ENCODE measurements at places on chromosomes 6 and 20. TPM values are rescaled to one million over a fixed set of nuclear protein-coding genes. Genes with fewer than 3 reads are reported as not detected.

- no peaks in the 10 kb centered on the region for H3K36me3 ChIP-seq
- no peaks in the 10 kb centered on the region for H3K27me3 ChIP-seq
- no peak for DNase-seq
- H3K27ac ChIP-seq = no peak overlapping the region
- H3K4me3 ChIP-seq = no peak overlapping the region
Observed at GRCh38 chr6:19501737-19502245, 335.4 kb upstream of the ID4 start.

DNA sequence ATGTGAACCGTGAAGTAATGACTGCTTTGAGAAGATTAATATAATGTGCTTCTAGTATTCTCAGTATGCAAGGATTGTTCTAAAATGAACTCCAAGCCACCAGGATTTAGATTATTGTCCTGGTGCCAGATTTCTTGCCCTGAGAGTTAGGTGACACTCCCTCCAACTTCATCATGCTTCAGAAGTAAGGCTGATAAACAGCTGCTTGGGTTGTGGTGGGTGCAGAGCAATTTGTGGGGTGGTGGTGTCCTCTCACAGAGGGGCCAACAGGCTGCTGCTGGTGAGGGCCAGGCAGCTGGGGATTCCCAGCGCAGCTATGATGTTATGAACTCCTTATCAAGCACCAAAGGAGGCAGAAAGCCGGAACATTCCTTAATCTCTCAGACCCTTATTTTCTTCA is 114.6 kb downstream of the MCHR2 start:
- H3K27ac ChIP-seq = no peak overlapping the region
- H3K36me3 ChIP-seq = no peaks in the 10 kb centered on the region
- no peaks in the 10 kb centered on the region for H3K4me1 ChIP-seq
- no peak for DNase-seq

DNA sequence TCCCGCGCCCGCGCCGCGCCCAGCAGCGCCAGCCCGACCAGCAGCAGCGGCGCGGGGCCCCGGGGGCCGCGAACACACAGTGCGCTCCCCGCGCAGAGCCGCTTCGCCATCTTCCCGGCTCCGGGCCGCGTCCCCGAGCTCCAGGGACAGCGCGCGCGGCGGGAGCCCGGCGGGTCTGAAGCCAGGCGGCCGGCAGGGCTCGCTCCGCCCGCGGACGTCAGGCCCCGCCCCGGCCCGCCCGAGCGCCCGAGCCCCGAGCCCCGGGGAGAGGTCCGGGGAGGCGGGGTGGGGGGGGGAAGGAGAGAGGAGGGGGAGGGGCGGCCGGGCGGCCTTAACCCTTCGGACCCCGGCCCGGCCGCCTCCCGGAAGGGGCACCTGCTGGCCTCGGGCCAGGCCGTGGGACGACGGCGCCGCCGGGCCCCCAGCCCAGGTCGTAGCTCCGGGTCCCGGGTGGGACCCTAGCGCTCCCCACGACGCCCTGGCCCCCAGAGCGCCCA is at the start of gene LAMA5:
Gene LAMA5 (minus strand): TSS at position 177 of the 497 bp plus-strand sequence. CDS start 67 bp downstream, at position 110.
- H3K27me3 ChIP-seq = peaks cover 28% of the 10 kb centered on the region
- no peak for DNase-seq
- H3K27ac ChIP-seq = peak within 1 kb of the TSS; percentile 46
- no peaks in the 10 kb centered on the region for H3K36me3 ChIP-seq

- no peaks in the 10 kb centered on the region for H3K27me3 ChIP-seq
- no peak overlapping the region for H3K27ac ChIP-seq
- H3K36me3 ChIP-seq = no peaks in the 10 kb centered on the region
Observed at GRCh38 chr20:1949347-1950100, 44.3 kb downstream of the PDYN start.

GRCh38 chr20:14582855-14583254 is 245.4 kb upstream of the FLRT3 start:
- no peaks in the 10 kb centered on the region for H3K27me3 ChIP-seq
- no peaks in the 10 kb centered on the region for H3K4me1 ChIP-seq
- no peak for DNase-seq
- no peaks in the 10 kb centered on the region for H3K36me3 ChIP-seq

GRCh38 chr6:167031082-167031709 is 32.0 kb downstream of the CEP43 start:
- no peaks in the 10 kb centered on the region for H3K4me1 ChIP-seq
- no peak overlapping the region for H3K27ac ChIP-seq
- H3K36me3 ChIP-seq = peaks cover 7% of the 10 kb centered on the region
- H3K4me3 ChIP-seq = no peak overlapping the region
- H3K27me3 ChIP-seq = no peaks in the 10 kb centered on the region

DNA sequence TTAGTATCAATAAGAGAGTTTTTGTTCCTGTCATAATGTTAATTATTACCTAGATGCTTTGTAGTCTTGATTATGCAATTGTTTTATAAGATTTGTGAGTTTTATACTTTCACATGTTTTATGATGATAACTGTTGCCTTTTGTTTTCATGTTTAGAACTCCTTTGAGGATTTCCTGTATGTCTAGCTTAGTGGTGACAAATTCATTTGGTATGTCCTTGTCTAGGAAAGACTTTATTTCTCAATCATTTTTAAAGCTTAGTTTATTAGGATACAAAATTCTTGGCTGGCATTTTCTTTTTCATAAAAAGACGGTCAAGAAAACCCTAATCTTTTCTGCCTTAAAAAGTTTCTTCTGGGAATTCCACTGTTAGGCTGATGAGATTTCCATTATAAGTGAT is 849.9 kb upstream of the EYS start:
- H3K36me3 ChIP-seq = no peaks in the 10 kb centered on the region
- DNase-seq = no peak
- no peaks in the 10 kb centered on the region for H3K27me3 ChIP-seq
- no peak overlapping the region for H3K4me3 ChIP-seq

DNA sequence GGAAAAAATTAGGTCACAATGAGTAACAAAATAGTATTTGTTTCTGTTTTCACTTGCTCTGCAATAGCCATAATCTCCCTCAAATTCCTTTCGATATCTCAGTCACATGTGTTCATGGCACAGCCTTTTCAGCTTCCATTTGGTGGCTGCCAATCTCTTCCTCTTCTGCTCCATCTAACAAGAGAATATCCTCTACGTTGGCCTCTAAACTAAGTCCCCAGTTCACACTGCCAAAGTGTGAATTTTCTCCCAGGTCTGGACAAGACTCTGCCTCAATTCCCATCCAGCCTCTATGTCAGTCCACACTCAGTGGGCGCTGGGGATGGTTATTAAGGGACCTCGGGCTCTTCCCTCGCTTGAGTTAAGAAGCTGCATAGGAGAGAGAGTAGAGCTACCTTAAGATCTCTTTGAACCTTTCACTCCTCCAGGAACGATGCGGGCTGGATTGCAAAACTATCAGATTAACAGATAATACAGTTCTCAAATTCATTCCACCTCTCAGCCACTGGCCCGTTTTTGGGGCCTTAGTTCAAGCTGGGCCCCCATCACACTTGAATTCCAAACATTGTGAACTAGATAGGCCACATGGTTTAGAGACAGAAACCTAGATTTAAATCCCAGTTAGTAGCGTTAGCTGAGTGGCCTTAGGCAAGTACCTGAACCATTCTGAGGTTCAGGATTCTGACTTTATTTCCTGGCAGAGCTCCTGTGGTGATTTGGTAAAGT is 250.2 kb upstream of the QKI start:
- H3K27ac ChIP-seq = no peak overlapping the region
- no peak for DNase-seq
- no peaks in the 10 kb centered on the region for H3K4me1 ChIP-seq
- no peaks in the 10 kb centered on the region for H3K36me3 ChIP-seq
- no peak overlapping the region for H3K4me3 ChIP-seq

DNA sequence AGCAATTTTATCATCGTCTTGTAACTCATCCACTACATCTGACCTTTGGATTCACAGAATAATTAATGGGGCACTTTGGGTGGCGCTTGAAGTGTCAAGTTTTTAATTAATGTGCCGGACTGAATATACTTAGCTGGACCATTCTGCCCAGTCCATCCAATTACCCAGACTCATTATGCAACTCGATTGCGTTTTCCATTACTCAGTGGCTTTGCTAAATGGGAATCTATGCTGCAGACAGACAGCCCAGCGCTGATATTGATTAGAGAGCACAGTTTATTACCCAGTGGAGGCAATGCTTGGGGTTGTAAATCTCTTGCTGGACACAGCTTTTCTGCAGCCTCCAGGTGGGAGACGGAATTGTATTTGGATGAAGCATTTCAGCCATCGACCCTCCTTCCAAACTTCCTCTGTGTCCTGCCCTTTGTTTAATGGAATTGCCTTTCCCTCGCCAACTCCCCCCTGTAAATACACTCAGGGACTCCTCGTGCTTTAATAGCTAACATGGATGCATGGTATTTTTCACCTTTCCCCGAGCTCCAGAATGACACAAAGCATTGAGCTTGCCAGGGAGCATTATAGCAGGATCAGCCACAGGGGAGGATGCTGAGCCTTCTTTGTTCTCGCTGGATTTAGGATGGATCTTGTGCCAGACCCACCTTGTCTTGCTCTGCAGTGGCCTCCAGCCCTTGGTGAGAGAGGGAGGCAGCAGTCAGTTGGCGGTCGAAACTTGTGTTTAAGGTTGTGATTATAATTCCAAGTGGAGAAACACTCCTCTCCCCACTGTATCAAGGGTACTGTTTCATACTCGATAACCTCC is 59.7 kb downstream of the EDN3 start:
- no peak overlapping the region for H3K4me3 ChIP-seq
- H3K4me1 ChIP-seq = no peaks in the 10 kb centered on the region
- no peaks in the 10 kb centered on the region for H3K27me3 ChIP-seq
- no peak for DNase-seq
- H3K36me3 ChIP-seq = no peaks in the 10 kb centered on the region

DNA sequence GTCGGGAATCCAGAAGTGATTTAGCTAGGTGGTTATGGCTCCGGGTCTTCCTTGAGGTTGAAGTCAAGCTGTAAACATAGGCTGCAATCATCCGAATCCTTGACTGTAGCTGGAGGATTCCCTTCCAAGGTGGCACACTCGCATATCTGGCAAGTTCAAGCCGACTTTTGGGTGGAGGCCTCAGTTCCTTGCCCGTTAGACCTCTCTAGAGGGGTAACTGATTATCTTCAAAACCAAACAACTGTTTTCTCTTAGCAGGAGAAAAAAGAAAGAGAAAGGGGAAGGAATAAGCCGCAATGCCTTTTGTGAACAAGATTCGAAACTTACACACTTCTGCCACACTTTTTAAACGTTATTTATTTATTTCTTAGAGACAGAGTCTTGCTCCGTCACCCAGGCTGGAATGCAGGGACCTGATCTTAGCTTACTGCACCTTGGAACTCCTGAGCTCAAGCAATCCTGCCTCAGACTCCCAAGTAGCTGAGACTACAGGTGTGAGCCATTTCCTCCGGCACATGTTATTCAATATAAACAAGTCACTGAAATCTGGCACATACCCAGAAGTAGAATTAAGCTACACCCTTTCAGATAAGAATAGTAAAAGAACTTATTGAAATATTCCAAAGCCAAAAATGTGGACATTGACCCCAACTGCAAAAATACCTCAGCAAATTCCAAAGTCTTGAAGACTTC is 76.3 kb downstream of the HFE start:
- no peak overlapping the region for H3K4me3 ChIP-seq
- H3K36me3 ChIP-seq = no peaks in the 10 kb centered on the region
- no peak overlapping the region for H3K27ac ChIP-seq
- H3K4me1 ChIP-seq = peaks cover 3% of the 10 kb centered on the region
- no peaks in the 10 kb centered on the region for H3K27me3 ChIP-seq

- H3K4me3 ChIP-seq = no peak overlapping the region
- no peak overlapping the region for H3K27ac ChIP-seq
- peak; percentile 24 for DNase-seq
- no peaks in the 10 kb centered on the region for H3K27me3 ChIP-seq
Observed at GRCh38 chr20:35145141-35145564, 2.0 kb downstream of the EDEM2 start.

GRCh38 chr20:12965212-12965869 is 43.4 kb upstream of the SPTLC3 start:
- no peaks in the 10 kb centered on the region for H3K36me3 ChIP-seq
- no peaks in the 10 kb centered on the region for H3K4me1 ChIP-seq
- no peak overlapping the region for H3K27ac ChIP-seq
- no peak for DNase-seq
- H3K4me3 ChIP-seq = no peak overlapping the region

- no peak for DNase-seq
- no peaks in the 10 kb centered on the region for H3K36me3 ChIP-seq
- H3K4me1 ChIP-seq = no peaks in the 10 kb centered on the region
- H3K4me3 ChIP-seq = no peak overlapping the region
- no peaks in the 10 kb centered on the region for H3K27me3 ChIP-seq
- H3K27ac ChIP-seq = no peak overlapping the region
Observed at GRCh38 chr6:35474942-35475570, 6.9 kb downstream of the RPL10A start.

DNA sequence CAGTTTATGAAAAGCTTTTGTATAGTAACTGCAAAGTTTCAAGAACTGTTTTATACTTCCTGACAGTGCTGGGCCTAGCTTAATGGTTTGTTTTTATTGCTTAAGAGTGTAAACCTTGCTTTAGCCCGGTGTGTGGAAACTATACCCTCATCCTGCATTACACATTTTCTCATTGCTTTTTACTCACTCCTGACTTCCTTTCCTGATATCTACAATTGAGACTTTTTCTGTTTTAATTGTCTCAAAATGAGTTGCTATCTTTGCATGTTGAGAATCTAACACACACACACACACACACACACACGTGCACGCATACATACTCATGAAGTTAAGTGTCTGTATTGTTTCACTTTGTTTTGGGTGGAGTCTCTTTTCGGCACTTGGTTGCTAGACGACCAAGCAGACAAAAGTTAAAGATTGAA is 16.7 kb downstream of the BMP2 start:
- peaks cover 6% of the 10 kb centered on the region for H3K4me1 ChIP-seq
- H3K27me3 ChIP-seq = no peaks in the 10 kb centered on the region
- H3K27ac ChIP-seq = no peak overlapping the region
- peak; percentile 36 for DNase-seq
- H3K36me3 ChIP-seq = no peaks in the 10 kb centered on the region

DNA sequence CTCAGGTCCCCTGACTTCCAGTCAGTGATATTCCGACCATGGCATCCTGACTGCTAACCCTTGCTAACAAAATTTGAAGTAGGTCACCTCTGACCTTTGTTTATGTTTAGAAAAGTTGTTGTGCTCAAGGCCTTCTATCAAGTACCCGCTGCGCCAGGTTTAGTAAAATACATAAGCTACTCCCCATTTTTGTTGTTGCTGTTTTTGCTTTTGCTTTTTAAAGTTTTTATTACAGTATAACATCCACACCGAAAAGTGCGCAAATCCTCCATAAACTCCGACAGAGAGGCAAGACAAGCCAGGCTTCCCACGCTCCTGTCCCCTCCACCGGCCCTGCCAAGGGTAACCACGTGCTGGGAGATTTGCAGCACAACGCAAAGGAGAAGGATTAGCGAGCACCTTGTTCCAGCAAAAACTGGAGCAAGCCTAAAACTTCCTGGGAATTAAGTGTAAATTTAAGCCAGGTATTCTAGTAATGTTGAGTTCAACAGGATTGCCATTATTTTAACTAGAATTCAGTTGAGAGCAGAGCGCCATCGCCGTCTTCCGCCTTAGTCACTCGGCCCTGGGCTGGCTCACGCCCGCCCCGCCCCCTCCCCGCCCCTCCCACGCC is 17.8 kb upstream of the HMGN4 start:
- H3K4me3 ChIP-seq = peak overlapping the region; percentile 34
- H3K27me3 ChIP-seq = no peaks in the 10 kb centered on the region
- H3K4me1 ChIP-seq = no peaks in the 10 kb centered on the region
- H3K36me3 ChIP-seq = no peaks in the 10 kb centered on the region
- no peak for DNase-seq

GRCh38 chr20:50267041-50267865 is 76.6 kb downstream of the CEBPB start:
- H3K4me1 ChIP-seq = peaks cover 6% of the 10 kb centered on the region
- H3K36me3 ChIP-seq = no peaks in the 10 kb centered on the region
- H3K27ac ChIP-seq = peak overlapping the region; percentile 73
- no peak overlapping the region for H3K4me3 ChIP-seq
- H3K27me3 ChIP-seq = no peaks in the 10 kb centered on the region

The CCNC gene
- 50.7 TPM for total RNA-seq

All from colonic mucosa (tissue), 4 donors.